ENCODE measurements at places on chromosomes 5 and 9. TPM values are rescaled to one million over a fixed set of nuclear protein-coding genes. Genes with fewer than 3 reads are reported as not detected.

- no peak for DNase-seq
Observed at GRCh38 chr9:106069241-106069640, 374.9 kb downstream of the TMEM38B start.

- DNase-seq = no peak
Observed at GRCh38 chr9:123695386-123695785, 234.5 kb downstream of the DENND1A start.

DNA sequence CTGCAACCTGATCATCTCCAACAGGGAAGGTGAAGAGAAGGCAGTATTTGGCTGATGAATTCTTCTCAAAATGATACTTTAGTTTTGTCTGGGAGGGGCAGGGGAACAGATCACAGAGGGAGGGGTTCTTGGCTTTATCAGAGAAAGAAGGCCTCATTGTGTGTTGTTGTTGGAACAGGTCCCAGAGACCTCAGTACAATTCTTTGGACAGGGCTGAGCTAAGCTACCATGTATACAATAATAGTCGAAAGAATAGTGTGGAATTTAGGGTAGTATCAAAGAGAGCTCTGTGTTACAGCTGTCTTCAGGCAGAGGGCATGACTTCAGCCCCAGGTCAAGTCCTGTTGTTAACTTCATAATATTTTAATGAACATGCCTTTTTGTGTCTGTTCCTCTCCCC, 39.9 kb downstream of the ARHGAP26 start:
- no peak for DNase-seq

DNA sequence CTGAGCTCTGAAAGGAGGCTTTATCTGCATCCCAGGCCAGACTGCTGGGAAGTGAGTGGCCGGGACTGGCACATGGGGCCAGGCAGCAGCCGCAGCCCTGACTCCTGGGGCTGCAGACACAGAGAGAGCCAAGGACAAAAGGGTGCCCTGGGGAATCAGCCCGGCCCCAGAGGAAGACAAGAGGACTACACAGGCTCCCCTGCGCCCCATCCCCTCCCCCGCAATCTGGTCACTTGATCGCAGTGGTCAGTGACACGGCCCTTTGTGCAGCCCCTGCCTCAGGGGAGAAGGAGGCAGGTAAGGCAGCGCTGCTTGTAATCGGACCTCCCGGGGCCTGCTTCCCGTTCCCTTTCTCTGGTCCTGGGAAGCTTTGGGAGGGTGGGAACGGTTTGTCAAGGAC, 55.5 kb upstream of the FUBP3 start:
- DNase-seq = no peak

GRCh38 chr5:3092664-3093063, 341.2 kb upstream of the IRX2 start:
- no peak for DNase-seq

GRCh38 chr9:99135456-99135855, 30.5 kb downstream of the TGFBR1 start:
- no peak for DNase-seq

- DNase-seq = no peak
Observed at GRCh38 chr9:115553060-115553773, 435.3 kb upstream of the TNC start.

Gene ITGA2
- total RNA-seq = 4.1 TPM

Gene PCDHB12
- total RNA-seq = 0.19 TPM
